Right ventricle myocardium inferior (tissue), 1 donor: ENCODE measurements at places on chromosomes 4 and X. TPM values are rescaled to one million over a fixed set of nuclear protein-coding genes. Genes with fewer than 3 reads are reported as not detected.

DNA sequence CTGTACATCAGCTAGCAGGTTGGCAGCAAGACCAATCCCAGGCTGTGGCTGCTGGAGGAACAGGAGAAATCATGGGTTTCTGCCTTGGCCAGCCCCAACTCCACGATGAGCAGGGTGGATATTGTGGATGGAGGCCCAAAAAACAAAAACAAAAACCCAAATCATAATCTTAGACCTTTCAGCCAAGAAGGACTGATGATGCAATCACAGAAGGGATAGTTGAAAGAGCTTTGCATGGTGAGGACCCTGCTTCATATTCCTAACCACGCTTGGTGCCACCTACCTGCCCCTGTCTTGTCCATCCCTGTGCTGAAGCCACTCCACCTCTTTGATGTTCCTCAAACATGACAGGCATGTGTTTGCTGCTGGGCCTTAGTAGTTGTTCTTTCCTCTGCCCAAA, 68.8 kb upstream of the CT45A1 start:
- DNase-seq: no peak

The RNF212 gene
- 1.7 TPM for total RNA-seq

DNA sequence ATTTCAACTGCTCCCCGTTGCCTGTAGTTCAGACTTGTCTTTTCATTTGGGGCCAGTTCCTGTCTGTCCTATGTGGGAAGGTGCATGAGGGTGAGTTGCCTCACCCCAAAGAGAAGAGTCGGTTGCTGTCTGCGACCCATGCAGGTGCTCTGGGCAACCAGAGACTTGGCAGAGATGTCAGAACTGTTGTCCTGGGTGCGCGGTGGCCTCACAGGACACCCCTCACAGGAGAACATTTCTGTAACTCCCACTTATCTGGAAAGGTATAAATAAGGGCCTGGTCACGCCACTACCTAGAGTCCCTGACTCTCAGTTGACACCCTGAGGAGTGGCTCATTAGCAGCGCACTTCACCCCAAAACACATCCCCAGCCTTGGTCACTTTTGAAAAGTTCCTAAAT, 9.7 kb upstream of the NAT8L start:
- DNase-seq: no peak

The MAGEA4 gene
- total RNA-seq: not detected

- no peak for DNase-seq
Observed at GRCh38 chr4:88985088-88985773, 71.8 kb downstream of the FAM13A start.

The PDCL2 gene
- not detected for total RNA-seq

- no peak for DNase-seq
Observed at GRCh38 chrX:154038656-154039055, 19.0 kb upstream of the IRAK1 start.

DNA sequence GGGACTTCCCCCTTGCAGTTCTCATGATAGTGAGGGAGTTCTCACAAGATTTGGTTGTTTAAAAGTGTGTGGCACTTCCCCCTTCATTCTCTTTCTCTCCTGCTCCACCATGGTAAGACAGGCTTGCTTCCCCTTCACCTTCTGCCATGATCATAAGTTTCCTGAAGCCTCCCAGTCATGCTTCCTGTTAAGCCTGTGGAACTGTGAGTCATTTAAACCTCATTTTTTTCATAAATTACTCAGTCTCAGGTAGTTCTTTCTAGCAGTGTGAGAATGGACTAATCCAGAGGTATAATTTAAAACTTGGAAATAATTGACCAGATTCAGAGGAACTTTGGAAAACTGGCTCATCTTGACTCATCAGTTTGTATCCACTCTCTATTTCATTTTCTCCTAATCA, 129.0 kb downstream of the TMEM47 start:
- no peak for DNase-seq

DNA sequence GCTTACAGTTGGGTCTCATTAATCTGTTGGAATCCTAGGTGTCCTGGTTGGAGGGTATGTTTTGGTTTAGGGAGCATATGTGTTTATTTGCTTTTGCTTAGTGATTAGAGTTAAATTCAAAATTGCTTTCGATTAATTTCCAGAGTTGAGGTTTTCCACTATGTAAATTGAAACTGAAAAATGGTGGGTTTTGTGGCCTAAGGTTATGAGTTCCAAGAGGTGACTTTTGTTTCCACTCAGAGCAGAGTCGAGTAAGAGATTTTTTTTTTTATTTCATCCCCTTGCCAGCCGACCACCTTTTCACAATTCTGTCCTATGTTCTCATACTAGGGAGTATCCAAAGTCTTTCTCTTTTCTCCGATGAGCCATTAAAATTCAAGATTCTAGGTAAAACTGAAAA, 66.9 kb downstream of the GRIA2 start:
- no peak for DNase-seq
